GM12878 (cell line): ENCODE measurements at places on chromosomes 7 and 10.

GRCh38 chr7:106775552-106775936 lies 89.5 kb upstream of the PIK3CG start:
- no peak for DNase-seq

GRCh38 chr10:22133749-22134624 lies 83.8 kb downstream of the EBLN1 start:
- no peak for DNase-seq

GRCh38 chr7:100827330-100828226 lies at the start of gene EPHB4:
Gene EPHB4, minus strand, starts transcription at chr7:100827523. Its CDS starts 493 bp downstream, at chr7:100827030.
- no peak for DNase-seq

- DNase-seq: no peak
Measured at GRCh38 chr7:132430861-132431822, 145.1 kb downstream of the PLXNA4 start.

GRCh38 chr7:117269417-117269816 lies 53.4 kb downstream of the WNT2 start:
- no peak for DNase-seq

DNA sequence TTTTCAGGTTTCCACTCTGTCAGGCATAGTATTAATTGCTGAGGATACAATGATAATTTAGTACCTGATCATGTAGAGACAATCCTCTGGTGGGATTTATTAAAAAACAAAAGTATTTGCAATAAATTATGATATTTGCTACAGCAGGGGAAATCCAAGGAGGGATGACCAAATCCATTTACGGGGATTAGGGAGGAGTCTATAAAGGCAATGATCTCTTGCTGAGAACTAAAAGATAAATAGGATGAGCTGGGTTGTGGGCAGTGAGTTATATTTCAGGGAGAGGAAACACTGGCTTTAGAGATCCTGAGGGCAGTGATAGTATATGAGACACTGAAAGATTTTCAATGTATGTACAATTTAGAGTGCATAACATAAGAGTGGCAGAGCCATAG lies 305.5 kb downstream of the GPR37 start:
- DNase-seq: no peak

DNA sequence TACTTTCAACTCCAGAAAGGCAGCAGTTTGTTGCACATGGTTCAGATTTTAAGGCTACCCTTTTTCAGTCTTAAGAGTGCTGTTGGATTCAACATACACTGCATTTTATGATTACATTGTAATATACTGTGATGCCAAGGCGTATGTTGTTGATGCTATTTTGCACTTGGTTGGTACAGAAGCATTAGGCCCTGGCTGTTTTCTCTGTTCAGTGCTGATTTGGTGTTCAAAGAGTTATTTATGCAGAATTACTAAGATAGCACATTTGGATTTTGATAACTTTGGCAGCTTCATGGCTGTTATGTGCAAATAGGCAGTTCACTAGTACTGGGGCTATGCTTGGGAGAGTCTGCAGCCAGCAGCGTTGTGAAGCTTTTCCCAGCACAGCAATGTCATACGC lies 7.8 kb downstream of the GPR158 start:
- no peak for DNase-seq

DNA sequence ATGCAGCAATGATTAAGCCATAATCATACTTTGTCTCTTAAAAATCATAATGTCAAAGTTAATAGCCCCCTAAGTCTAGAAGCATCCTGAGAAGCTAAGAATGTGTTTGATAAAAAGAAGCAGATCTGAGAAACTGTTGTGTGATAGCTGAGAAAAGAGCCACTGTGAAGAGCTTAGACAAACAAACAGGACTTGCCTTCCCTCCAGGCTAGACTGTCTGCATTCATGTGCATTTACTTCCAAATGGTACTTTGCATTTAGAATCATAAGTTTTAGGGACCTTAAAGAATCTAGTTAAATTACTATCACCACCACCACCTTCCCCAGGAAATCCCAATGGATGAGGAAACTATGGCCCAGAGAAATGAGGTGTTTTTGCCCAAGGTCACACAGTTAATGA lies 62.7 kb upstream of the NFKB2 start:
- DNase-seq: no peak

DNA sequence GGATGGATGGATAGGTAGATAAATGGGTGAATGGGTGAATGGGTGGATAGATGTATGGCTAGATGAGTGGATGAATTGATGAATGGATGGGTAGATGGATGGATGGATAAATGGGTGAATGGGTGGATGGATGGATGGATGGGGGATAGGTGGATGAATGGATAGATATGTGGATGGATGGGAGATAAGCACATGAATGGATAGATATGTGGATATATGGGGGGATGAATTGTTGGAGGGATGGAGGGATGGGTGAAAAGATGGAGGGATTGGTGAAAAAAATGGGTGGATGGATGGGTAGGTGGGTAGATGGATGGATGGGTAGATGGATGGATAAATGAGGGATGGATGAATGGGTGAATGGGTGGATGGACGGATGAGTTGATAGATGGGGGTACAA lies 196.4 kb downstream of the FRMD4A start:
- no peak for DNase-seq

DNA sequence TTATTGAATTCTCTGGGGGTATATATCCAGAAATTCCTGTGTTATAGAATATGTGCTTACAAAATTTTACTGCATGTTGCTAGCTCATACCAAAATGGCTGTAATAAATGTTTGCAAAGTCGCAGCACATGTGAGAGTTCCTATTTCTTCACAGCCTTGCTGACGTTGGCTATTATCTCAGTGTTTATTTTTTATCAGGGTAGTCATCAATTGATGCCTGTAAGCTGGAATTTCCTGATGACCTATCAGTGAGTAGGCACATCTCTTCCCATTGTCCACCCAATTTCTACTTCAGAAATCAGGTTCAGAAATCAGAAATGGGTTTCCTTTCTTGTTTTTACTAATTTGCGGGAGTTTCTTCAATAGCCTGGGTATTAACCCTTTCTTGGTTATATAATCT lies 268.1 kb upstream of the FZD8 start:
- DNase-seq: no peak

DNA sequence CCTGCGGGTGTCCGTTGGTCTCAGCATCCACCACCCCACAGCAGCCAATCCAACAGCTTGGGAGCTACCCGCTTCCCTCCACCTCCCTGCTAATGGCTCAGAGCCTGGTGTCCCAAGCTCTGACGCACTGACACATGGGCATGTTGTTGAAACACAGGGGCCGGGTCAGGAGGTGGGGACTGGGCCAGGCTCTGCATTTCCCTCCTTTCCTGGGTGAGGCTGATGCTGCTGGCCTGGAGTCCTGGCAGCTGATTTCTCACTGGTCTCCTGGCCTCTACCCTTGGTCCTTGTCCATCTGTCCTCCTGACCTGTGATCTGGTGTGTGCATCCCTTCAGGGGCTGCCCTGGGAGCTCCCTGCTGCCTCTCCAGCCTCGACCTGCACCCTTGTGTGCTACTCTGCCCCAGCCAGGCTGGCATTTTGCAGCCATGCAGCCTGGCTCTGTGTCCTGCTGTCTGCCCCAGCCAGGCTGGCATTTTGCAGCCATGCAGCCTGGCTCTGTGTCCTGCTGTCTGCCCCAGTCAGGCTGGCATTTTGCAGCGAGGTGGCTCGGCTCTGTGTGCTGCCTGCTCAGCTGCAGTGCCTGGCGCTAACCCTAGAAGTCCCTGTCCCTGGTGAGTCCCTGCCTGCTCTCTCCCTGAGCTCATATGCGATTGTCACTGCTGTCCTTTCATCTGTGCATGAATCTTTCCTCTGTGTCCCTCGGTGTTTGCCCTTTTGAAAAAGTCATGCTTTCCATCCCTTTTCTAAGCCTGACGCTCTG lies 14.0 kb downstream of the AMZ1 start:
- DNase-seq: no peak

- DNase-seq: no peak
Measured at GRCh38 chr10:124243702-124244121, 150.3 kb upstream of the CHST15 start.

- DNase-seq: no peak
Measured at GRCh38 chr10:98033515-98033914, 3.1 kb upstream of the CRTAC1 start.

DNA sequence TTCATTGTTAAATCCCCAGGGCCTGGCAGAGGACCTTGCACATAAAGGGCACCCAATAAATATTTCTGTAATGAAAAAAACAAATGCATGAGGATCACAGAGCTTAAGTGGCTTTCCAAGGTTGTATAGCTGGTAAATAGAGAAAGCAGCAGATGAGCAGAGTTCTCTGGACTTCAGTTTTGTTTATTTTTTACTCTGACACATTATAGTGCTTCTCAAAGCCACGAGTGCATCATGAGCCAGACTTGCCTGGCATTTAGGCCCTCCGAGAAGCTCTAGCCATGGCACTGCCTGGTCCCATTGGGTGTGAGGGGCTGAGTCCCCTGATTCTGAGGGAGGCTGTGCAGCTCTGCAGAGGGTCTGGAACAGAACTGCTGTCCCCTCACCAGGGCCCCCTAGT lies 87.2 kb upstream of the ZNF32 start:
- DNase-seq: no peak

GRCh38 chr10:63466144-63466935 lies 563 bp upstream of the JMJD1C start:
- DNase-seq: no peak

DNA sequence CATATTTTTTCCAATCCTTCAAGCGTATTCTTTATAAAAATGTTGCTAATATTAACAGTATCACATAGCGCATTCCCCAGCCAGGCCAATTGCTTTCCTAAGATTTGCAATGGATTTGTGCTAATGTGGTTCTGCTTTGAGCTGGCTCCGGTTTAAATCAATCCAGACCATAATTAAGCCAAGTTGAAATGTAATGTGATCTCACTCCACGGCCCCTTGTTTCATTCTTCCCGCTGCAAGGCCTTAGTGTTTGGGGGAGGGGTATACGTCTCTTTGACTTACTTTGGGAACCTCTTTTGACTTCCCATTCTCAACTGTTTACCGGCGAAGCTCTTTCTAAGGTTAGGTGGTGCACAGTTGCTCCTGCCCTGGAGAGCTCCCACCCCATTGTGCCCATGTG lies 86.4 kb downstream of the PRPF18 start:
- DNase-seq: no peak

GRCh38 chr7:153530441-153530840 lies 521.8 kb upstream of the DPP6 start:
- DNase-seq: no peak

GRCh38 chr7:102319671-102320070 lies 33.0 kb downstream of the SH2B2 start:
- DNase-seq: no peak

GRCh38 chr10:126948355-126949160 lies 43.3 kb downstream of the DOCK1 start:
- DNase-seq: no peak
